Activated CD8-positive, alpha-beta memory T cell treated with anti-CD3 and anti-CD28 coated beads for 4 hours (primary cell): ENCODE measurements at places on chromosomes 13 and 19.

DNA sequence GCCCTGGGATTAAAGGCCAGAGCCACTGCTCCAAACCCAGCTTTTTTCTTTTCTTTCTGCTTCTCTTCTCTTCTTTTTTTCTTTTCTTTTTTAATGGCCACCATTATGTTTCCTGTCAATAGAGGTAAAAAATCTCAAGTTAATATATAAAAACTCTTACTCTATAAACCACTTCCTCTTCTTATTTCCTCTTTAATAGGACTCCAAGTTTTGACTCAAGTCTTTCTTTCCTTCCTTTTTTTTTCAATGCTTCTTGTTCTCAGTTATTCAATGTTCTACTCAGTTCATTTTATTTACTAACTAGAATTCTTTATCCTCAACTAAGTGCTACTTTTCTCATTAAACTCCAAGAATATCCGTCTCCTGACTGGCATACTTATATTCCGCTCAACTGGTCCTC is 27.1 kb upstream of the MYCBP2 start:
- no peak for DNase-seq

- no peak for DNase-seq
These were observed 4.1 kb downstream of the C1QTNF9 start for GRCh38 chr13:24313439-24313838.

GRCh38 chr13:52615812-52616211 is 26.4 kb upstream of the HNRNPA1L2 start:
- DNase-seq, result no peak

DNA sequence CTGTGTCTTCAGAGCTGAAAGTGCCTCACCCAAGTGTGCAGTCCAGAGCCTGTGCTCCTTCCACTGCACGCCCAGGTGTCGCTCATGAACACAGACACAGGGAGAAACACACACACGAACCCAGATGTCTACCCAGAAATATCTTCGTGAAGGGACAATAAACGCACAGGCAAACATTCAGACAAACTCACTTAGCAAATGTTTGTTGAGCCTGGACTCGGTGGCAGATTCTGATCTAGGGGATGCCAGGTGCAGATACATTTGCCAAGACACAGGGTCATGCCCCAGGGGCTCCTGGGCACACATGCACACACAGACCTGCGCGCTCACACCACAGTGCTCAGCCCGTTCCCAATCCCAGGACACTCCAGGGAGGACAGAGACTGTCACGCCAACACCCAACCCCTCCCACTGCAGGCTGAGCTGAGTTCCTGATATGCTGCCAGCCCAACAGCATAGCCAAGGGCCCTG is 31.9 kb downstream of the SCGB2B2 start:
- DNase-seq, result no peak

- DNase-seq, result no peak
These were observed 90.1 kb downstream of the ERCC5 start for GRCh38 chr13:102935896-102936321.

DNA sequence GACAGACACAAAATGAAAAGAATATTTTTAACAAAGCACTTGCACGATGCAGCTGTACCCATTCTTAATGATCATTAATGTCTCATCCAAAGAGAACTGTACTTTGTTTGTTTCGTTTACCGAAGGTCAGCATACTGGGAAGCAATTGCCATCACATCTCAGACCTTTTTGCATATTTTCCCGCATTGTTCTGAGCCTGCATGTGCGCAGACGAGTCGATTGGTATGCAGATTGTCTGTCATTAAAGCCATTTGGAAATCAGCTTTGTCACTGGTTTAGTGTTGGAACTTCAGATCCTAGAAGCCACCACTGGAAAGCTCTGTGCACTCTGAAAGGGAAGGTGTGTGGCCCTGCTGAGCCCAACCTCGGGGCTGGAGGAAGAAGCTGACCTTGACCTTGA is 15.6 kb downstream of the SPACA7 start:
- no peak for DNase-seq

DNA sequence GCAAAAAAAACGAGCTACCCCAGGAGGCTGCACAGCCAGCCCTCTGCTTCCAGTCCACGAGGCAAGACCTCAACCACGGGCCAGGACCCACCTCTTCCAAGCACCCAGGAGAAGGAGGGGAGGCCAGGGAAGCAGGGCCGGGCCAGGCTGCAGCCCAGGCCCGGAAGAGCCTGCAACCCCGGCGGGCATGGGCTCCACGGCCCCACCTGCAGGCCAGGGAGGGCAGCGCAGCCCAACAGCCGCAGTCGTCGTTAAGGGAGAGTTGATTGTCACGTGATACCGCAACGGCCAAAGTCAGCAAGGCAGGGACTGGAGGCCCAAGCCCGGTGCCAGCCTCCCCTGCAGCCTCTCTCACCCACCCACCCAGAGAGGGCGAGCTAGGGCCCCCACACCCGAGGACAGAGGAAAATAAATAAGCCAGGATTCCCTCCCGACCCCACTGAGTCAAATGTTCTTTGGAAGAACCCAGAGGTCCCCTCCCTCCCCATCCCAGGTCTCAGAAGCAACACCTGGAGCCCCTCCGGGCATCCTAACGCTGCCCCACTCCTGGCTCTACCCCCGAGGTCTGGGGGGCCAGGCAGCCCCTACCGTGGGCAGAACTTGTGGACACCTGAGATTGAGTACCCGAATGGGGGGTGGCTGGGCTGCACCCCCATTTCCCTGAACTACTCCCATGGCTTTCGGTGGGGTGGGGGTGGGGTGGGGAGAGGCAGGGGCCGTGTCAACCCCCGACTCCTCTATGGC is 5.2 kb upstream of the REXO1 start:
- peak; percentile 48 for DNase-seq

DNA sequence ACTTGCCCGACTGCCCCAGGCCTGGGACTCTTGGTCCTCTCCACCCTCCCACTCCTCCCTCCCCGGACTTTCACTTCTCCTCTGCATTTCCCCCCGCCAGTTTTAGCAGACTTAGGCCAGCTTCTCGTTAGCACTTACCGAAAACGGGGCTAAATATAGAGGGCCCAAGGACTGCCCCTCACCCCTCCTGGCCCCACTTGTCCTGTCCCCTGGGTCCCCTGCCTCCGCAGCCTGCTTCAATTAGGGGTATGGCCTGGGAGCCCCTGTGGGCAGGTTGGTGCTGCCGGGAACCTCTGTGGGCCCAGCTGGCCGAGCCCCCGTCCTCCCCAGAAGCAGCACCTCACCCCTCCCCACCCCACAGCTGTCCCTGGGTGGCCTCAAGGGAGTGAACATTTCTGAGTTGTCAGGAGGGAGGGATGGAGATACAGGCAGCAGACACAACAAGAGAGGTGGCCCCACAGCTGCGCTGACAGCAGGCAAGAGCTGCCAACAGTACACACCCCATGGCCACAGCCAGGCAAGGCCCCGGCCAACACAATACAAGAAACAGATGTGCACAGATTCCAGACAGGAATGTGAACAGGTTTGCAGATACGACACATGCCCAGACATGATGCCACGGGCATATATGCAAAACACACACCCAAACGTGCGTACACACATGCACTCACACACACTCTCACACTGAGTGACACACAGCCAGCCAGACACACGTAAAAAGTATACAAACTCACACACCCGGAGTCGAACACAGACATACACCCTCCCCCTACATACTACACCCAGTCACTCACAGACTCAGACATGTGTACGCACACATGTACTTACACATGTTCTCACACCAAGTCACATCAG is 2.6 kb downstream of the POU2F2 start:
- no peak for DNase-seq

- no peak for DNase-seq
These were observed 9.0 kb downstream of the LSM14A start for GRCh38 chr19:34181111-34181864.

DNA sequence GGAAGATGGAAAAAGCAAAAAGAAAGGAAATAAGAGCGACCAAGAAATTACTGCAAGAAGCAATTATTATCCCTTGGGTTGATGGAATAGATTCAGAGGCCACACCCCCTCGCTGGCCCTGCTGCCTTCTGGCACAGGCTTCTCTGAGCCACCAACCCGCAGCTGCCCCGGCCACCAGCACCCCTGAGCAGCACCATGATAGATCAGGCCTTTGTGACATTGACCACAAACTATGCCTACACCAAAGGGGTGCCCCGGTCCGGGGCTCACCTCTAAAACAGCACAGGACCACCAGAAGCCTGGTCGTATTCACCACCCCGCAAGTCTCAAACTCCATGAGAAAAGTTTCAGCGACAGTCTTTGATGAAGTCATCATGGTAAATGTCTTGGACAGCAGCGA is 1059.3 kb downstream of the SLITRK1 start:
- DNase-seq, result no peak

DNA sequence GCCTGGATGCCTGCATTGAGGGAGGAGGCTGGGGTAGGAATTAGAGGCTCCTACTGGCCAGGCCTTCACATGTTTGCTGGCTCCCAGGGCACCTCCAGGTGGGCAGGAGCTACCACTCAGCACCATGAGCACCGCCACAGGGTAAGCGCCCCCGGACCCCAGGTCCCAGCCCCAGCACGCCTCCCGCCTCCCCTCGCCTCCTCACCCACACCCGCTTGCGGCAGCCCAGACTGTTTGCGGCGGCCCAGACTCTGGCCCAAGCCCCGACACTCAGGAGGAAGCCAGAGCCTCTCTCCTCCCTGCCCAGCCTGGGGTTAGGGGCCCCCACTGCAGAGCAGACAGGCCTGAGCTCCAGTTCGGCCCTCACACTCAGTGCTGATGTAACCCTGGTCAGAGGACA is 652 bp downstream of the EPS8L1 start:
- no peak for DNase-seq

DNA sequence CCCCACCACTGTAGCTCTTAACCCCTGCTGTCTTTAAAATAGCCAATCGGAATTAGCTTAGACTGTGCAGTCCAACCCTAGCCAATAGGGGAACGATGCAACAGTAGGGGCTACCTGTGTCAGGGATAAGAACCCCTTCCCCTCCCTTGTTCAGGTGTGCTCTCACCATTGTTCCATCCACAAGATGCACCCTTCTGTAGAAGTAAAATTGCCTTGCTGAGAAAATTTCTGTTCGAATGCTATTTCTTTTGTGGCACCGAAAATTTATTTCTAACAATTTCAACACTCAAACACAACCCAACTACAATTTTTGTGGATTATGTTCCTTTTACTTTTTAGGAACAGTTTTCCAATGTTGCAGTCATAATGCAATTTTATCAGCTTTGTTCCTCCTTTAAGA is 3.6 kb upstream of the ZNF583 start:
- no peak for DNase-seq

DNA sequence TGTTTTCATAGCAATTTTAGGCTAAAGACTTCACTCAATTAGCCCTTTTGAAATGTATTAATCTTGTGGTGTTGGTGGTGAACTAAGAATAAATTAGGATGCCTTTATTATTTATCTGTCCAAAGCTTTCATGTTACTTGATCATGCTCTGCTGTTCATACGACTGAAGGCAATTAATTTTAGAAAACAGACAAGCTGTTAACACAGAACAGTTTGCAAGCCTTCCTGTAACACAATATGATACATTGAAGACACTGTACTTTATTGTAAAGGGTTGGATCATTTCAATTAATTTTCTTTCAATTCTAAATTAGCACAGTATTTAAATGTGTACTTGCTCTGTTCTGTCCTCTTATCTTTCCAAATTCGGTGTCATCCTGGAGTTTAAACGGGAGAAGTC is 794.3 kb upstream of the MIR17HG start:
- DNase-seq, result no peak

DNA sequence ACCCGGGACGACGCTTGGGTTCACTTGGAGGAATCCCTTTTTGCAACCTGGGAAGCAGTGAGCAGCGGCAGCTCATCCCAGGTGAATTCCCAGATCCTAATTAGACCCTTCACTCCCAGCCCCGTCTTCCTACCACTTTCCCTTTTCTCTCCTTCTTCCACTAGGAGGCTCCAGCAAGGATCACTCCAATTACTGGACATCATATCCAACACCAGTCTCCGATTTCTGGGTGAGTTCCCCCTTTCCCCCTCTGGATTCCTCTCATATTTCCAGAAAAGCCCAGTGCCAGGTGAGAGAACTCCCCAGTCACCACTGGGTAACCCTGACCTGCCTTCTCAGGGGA is 17.1 kb upstream of the ZSCAN4 start:
- DNase-seq, result no peak

DNA sequence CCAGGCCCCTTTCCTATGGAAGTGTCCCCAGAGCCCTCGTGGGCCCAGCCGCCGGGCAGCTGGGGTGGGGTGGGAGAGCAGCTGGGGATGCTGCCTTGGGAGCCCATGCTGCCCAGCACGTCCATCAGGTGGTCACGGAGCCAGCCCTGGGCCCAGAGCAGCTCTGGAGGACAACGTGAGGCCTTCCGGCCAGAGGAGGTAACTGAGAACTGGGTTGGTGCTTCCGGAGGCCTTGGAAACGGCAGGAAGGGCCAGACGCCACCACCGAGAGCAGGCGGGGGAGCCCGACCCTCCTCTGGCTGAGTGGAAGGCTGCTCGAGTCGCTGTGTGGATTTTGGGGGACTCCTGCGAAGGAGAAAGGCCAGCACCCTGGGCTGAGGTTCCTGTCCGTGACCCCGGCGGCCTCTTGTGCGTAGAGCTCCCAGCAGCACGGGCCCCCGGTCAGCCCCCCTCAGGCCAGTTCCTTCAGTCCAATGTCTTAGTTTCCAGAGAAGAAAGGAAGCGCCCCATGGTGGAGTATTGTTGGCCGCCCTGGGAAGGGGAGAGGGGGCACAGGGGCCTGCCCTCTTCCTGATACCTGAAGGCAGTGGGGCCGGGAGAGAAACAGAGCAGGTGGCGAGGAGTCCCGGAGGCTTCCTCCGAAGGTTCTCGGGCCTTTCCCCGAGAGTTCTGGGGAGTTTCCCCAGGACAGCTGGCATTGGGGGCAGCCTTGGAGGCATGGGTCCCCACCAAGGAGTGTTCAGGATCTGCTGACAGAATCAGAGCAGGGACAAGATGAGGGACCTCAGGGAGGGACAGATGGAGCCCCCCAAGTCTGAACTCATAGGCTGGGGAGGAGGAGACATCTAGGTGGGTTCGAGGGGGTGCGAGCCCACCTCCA is 68.8 kb downstream of the MLLT1 start:
- DNase-seq, result no peak

GRCh38 chr13:43057653-43058317 is 34.4 kb downstream of the DNAJC15 start:
- no peak for DNase-seq

GRCh38 chr19:7230826-7231225 is 63.4 kb downstream of the INSR start:
- no peak for DNase-seq

DNA sequence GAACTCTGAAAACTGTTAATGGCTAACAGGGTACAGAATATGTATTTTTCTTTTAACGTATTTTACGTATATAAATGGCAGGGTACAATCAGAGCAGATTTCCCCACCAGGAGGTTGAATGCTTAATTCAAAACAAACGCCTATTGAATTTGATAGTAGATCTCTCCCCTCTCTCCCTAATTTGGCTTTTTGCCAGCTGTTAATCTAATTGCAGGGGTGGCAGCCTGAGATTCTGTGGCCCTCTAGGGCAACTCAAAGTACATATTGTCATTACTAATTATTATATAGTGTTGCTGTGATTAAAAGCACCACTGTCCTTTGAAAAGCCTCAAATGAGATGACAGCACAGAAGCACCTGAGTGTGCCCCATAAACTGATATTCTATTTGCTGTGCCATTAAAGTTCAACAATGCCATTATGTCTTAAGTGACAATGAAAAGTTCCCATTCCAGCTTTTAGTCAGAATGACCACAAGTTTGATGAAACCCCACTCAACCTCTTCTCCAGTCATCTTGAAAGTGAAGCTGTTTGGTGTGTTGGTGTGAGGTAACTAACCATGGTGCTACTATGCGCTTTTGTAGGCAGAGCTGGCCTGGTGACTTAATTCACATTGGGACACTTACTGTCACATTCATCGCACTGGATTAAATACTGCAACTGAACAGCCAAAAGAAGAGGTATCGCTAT is 351.4 kb downstream of the KCNRG start:
- no peak for DNase-seq

GRCh38 chr13:31031482-31031881 is 99.0 kb downstream of the TEX26 start:
- no peak for DNase-seq
